GM12891 (cell line): ENCODE measurements at places on chromosomes 16 and 17.

DNA sequence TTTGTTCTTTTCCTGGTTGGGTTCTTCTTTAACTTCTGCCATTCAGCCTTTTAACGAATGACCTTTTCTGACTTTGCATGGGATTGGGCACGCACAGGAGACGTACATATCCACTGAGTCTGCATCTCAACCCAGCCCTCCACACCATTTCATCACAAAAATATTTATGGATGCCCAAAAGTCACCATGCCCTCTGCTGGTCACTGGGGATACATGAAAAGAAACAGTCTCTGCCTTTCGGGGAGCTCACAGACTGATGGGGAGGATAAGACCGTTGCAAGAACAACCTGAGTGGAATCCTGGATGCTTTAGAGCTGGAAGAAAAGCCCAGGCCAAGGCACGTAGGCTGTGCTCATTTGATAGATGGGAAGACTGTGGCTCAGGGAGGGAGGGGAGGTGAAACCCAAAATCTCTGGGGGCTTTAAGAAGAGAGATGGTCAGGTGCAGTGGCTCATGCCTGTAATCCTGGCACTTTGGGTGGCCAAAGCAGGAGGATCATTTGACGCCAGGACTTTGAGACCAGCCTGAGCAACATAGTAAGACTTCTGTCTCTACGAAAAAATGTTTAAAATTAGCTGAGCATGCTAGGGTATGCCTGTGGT is 7.9 kb upstream of the MT2A start:
- DNase-seq, result no peak

DNA sequence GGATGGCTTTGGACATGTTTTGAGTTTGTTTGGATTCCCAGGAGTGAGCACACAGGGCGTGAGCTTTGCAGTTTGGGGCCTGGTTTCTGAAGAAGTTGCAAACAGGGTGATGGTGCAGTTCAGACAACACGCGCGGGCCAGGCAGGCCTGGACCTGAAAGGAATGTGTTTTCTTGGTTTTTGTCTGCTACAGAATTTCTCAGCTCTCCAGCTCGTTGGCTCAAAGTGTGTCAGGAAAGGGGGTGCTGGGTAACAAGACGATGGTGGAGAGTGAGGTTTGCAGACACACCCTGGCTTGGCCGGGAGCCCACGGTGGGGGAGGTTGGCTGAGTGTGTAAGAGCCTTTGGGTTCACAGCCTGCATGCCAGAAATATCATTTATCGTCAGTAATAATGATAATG is 82.3 kb downstream of the CMIP start:
- no peak for DNase-seq

- DNase-seq, result no peak
These were observed 5.8 kb upstream of the MRPL58 start for GRCh38 chr17:75006653-75007052.

GRCh38 chr16:25692351-25692741 is 587 bp downstream of the HS3ST4 start:
- DNase-seq, result peak; percentile 19

GRCh38 chr16:88784074-88784855 is 755 bp downstream of the PIEZO1 start:
- DNase-seq, result no peak

DNA sequence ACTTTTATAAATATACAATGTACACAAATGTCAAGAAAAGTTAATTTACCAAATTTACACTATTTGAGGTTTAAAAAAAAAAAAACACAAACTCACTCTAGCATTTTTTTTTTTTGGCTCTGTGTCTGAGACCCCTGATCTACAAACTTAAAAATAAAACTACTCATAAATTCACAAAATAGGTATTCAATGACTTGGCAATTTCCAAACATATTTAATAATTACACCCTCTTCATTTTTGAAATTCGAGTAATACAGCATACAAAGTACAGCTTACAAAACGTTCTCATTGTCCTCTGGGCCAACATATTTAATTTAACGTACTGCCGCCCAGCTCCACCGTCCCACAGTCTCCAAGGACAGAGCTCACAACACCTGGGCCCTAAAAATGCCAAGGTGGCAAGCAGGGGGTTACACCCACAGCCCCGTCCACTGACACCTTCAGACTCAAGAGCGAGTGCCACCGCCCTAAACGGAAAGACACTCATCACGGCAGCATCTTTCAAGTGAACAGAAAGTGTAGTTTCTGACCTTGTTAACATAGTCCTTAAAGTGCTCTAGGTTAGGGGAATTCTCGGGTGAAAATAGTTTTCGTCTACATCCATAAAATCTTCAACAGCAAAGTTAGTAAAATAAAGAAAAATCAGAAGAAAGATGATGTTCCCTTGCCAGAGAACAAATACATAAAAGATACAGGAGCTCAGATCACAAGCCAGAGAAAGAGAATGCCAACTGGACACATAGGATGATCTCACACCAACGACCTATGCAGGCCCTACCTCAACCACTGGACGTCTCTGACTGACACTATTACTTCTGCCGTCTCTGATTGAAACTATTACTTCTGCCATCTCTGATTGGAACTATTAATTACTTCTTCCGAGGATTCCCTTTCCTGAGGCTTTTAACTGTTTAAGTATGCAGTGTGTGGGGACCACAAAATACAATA is 4.2 kb downstream of the ADCY9 start:
- DNase-seq, result no peak

- no peak for DNase-seq
These were observed 140.2 kb downstream of the PITPNC1 start for GRCh38 chr17:67517325-67517724.

- DNase-seq, result no peak
These were observed 84.9 kb downstream of the HS3ST2 start for GRCh38 chr16:22898874-22899348.

DNA sequence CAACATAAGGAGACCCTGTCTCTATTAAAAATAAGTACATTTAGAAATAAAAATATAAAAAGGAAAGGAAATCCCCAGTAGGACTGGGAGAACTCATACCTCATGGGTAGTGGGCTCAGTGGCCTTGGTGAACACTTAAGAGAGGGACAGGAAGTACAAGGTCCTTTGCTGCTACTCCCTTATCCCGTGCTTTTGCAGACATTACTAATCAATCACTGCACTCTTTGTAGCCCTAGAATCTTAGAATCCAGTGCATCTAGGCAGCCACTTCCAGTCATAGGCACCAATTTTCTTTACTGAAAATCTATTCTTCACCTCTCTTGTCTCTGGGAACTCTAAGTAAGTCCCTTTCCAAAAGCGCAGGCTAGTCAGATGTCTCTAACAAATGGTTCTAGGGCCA is 183.1 kb downstream of the SNX29 start:
- no peak for DNase-seq

DNA sequence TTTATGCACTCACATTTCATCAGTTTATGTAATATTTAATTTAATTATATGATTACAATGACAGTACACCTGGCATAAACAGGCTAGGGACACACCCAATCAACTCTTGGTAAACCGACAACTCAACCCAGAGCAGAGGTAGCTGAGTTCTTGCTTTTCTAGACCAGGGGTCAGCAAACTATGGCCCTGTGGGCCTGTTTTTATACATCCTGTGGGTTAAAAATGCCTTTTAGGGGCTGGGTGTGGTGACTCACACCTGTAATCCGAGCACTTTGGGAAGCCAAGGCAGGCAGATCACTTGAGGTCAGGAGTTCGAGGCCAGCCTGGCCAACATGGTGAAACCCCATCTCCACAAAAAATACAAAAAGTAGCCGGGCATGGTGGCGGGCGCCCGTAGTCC is 99.2 kb upstream of the TMEM97 start:
- no peak for DNase-seq

GRCh38 chr16:67773099-67773498 is 33.3 kb downstream of the RANBP10 start:
- DNase-seq, result no peak

DNA sequence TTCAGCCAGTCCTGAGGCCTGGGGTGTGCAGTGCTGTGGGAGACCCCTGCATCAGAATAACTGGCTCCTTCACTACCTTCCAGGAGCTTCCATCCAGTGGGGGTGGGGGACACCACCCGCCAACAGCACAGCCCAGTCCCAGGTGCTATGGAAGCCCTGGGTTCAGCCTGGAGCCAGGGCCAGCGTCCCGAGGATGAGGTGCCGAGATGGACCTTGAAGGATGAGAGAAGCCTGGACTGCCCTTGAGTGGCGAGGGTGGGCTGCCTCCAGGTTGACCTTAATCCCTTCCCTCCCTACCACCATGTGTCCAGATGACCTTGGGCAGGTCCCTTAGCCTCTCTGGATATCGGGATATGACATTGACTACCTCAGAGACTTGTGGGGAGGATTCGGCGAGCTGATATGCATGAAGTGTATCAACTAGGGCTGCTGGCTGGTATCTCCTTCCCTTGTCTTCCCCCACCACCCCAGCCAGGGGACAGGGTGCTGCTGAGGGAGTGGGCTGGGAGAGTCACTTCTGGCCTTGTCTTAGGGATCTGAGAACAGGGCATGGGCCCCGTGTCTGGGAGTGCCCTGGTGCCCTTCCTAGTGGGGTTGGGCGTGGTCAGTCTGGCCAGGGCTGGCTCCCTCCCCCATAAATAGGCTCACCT is 14.2 kb upstream of the LASP1NB start:
- no peak for DNase-seq

DNA sequence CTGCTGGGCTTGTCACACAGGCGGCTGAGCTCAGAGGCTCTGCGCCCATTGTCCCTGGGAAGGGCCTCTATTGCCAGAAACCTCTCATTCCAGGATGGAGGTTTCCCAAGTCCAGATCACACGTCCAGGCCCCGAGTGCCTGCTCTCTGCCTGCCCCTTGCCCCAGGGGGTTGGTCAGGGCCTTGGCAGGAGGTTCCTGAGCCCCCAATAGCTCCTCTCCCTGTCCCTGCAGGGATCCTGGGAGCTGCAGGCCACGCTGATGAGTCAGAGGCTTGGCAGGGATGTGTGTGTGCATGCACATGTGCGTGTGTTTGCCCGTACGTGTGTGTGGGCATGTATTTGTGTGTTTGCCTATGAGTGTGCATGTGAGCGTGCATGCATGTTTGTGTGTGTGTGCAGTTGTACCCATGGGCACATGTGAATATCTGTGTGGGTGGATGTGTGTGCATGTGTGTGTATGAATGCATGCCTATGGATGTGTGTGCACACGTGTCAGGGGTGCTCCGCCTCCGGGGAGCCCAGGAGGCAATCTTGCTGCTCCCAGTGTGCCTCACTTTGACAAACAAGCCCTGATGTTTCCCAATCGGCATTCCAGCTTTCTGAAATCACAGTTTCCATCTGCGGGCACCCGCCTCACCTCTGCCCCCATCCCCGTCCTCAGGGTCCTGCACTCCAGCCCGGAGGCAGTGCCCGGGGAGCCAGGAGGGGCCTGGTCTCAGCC is 98.4 kb upstream of the GSE1 start:
- DNase-seq, result no peak

- DNase-seq, result no peak
These were observed 54.5 kb downstream of the TUBD1 start for GRCh38 chr17:59838052-59838916.

DNA sequence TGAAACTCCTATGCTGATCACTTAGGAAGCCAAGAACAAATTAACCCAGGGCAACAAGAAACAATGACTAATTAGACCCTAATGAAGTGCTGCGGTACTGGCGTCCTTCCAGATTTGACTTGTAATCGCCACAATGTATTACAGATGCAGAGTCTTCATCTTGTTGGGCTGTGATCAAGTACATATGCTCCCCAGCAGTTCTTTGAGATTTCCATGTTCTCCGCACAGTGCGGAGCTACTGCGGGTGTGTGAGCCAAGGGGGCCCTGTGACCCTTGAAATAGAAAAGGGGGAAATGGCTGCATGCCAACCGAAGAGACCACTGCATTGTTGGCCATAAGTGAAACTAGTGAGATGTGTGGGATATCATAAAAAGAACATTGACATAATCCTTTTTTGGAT is 469.9 kb downstream of the MAF start:
- DNase-seq, result no peak

DNA sequence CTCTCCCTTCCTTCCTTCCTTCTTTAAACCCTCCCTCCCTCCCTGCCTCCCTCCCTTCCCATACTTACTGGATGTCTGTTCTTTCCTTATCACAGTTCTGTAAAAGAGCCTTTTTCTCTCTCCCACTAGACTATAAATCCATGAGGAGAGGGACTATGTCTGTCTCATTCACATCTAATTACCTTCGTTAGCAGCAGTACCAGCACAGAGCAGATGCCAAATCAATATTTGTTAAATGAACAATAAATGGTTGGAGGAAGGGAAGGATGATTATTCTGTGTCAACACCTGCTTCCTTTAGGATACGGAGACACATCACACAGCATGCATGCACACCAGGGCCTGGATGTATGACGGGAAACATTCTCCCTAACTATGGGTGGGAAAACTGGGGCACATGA is 94.2 kb downstream of the DNAH3 start:
- DNase-seq, result no peak

DNA sequence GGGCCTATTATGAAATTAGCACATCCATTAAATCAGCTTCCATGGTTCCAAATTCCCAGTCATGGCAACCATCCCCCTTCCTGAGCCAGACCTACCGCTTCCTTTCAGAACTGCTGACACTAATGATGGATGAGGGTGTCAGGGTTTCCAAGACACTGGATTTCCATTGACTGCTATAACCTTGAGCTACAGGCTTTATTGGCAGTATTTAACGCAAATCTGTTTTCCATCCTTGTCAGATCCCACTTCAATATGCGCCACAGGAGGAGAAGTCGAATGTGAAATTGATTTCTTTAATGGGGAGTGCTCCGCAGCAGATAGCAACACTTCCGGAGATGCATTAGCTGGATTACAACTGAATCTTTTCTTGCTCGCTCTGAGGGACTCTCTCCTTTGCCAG is 197.1 kb downstream of the HS3ST4 start:
- DNase-seq, result no peak

GRCh38 chr17:55233840-55234239 is 30.9 kb upstream of the HLF start:
- DNase-seq, result no peak

- DNase-seq, result no peak
These were observed 266.4 kb downstream of the MAF start for GRCh38 chr16:79334127-79334526.

GRCh38 chr17:82388223-82388921 is 16.8 kb downstream of the UTS2R start:
- no peak for DNase-seq

DNA sequence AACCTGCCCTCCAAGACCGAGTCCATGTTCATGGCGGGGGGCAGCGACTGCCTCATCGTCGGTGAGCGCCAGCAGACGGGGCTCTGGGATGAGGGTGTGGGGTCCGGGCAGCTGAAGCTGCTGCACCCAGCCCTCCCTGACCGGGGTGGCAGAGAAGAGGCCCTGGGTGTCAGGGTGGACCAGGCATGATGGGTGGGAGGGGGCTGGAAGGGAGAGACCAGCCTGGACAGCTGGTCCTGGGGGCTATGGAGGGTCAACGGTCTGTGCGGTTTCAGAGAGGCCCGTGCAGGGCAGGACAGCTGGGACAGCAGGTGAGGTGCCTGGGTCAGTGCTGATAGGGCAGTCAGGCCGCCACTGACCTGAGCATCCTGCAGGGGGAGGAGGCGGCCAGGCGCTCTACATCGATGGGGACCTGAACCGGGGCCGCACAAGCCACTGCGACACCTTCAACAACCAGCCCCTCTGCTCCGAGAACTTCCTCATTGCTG is 13.3 kb upstream of the ATP6V0C start:
- DNase-seq, result no peak

GRCh38 chr16:27491894-27492587 is 57.7 kb downstream of the GTF3C1 start:
- DNase-seq, result no peak

- DNase-seq, result no peak
These were observed 11.4 kb downstream of the CAPNS2 start for GRCh38 chr16:55577887-55578286.

GRCh38 chr17:9209347-9209746 is 188.0 kb downstream of the NTN1 start:
- no peak for DNase-seq
